ENCODE measurements at places on chromosomes 16 and 17. TPM values are rescaled to one million over a fixed set of nuclear protein-coding genes. Genes with fewer than 3 reads are reported as not detected.

The ADAD2 gene
- not detected for total RNA-seq

The GPR179 gene
- not detected for total RNA-seq

The MYADML2 gene
- total RNA-seq = not detected

The EVI2A gene
- total RNA-seq = 0.39 TPM

The CHST4 gene
- 0.47 TPM for total RNA-seq

Measured in MG63 (cell line).